DMS79 (cell line): ENCODE measurements at places on chromosomes 1 and 21.

GRCh38 chr1:63173161-63173560, 149.2 kb upstream of the FOXD3 start:
- no peak for DNase-seq

- no peak for DNase-seq
These were observed 107.7 kb upstream of the USP24 start for GRCh38 chr1:55322842-55323241.

DNA sequence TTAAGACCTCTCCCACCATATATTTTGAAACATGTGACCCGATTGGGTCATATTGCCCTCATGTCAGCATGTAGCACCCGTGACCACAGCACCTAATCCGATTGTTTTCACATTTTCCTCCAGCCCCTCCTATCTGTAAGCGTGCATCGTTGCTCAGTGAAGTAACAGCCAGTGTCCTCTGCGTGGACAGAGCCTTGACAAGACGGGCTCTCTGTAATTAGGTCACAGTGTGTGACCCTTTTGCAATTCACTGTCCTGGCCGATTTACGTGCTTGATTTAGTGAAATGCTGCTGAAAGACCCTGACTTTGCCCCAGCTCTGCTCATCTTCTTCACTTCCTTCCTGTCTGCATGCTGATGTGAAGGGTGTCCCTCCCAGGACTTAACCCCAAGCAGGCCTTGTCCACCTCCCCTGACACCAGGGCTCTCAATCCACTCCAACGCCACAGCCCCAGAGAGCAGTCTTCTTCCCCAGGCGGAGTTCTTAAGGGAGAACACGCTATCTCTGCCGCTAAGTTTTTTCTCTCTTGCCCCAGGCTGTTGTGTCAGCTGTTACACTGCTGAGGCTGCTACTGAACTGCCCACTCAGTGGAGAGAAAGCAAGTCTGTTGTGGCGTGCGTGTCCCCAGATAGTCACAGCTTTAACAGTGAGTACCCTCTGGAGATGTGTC, 19.4 kb downstream of the URB2 start:
- DNase-seq = no peak

GRCh38 chr1:220527908-220528678, at the start of gene MARK1:
Gene MARK1 (plus strand): TSS chr1:220528136. CDS start chr1:220528823, 687 bp downstream.
- no peak for DNase-seq
